ENCODE measurements at places on chromosomes 2 and 18. TPM values are rescaled to one million over a fixed set of nuclear protein-coding genes. Genes with fewer than 3 reads are reported as not detected.

The ZNF396 gene
- 1.5 TPM for total RNA-seq

The LINC00305 gene
- not detected for total RNA-seq

The RAB6D gene
- not detected for total RNA-seq

The ASXL3 gene
- 1.0 TPM for total RNA-seq

The KCNG2 gene
- not detected for total RNA-seq

GRCh38 chr2:53484531-53484930 is 283.1 kb upstream of the CHAC2 start:
- no peak overlapping the region for H3K27ac ChIP-seq
- H3K27me3 ChIP-seq = no peaks in the 10 kb centered on the region
- no peaks in the 10 kb centered on the region for H3K36me3 ChIP-seq
- no peak overlapping the region for H3K4me3 ChIP-seq
- DNase-seq = no peak

DNA sequence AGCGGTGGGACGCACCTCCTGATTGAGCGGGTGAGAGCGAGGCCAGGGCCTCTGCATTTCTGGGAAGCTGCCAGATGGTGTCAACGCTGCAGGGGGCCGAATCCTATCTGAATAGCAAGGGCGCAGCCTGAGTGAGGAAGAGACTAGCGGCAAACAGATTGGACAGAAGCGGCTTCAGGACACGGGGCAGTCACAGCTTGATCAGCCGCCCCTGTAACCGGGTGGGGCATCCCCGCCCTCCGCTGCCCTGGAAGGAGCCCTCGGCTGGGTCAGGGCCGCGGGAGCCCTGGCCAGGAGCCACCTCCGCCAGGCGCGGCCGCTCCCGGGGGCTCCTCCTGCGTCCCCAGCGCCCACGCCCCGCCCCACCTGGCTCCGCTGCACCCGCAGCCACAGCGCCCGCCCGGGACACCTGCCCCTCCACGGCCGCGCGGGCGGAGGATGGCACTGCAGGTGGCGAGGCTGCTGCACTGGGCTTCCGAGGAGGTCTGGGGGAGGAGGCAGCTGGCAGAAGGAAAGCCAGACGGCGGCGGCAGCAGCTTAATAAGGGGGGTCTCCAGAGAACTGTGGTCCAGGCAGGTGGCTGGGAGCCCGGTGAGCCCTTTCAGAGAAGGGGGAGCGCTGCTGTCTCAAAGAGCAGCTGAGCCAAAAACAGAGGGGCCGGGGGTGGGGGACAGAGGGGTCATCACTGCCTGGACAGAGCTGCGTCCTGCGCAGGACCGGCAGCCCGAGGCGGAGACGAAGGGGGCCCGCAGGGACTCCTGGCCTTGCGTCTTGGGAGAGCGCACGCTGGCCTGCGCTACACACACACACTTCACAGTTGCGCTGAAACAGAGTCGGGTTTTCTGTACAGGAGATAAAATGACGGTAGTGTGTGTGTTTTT is 18.8 kb upstream of the SOX11 start:
- H3K27ac ChIP-seq = no peak overlapping the region
- H3K27me3 ChIP-seq = peaks cover 9% of the 10 kb centered on the region
- DNase-seq = no peak
- no peaks in the 10 kb centered on the region for H3K4me1 ChIP-seq
- no peaks in the 10 kb centered on the region for H3K36me3 ChIP-seq

DNA sequence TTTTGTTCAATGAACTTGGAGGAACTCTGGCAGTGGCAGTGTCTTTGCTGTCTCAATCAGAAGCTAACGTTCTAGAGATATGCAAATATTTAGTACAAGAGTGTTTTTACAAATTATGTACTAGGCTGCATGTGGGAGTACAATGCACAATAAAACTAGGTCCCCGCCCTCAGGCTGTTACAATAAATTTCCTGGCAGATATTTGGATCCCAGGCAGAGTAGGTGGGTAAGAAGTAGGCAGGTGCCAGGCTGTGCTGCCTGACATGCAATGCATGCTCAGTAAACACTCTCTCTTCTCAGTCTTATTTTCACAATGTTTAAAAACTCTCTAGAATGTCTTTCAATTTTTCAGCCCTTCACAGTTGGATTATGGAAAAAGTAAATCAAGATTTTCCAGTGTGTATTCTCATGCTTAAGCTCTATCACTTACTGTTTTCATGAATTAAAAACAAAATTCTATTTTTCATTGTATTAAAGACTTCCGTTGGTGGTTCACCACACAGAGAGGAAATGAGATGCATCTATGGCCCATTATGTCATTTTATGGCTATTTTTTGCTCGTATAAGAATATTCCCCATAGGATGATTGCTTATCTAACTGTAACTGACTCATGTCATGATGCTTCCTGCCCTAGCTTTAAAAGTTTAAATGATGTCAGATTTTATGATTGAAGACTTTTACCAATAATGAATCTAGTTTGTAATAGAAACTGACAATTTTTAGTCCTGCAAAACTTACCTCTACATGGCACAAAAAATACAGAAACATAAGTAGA is 346.1 kb downstream of the RND3 start:
- no peaks in the 10 kb centered on the region for H3K36me3 ChIP-seq
- no peak overlapping the region for H3K4me3 ChIP-seq
- no peak overlapping the region for H3K27ac ChIP-seq
- H3K4me1 ChIP-seq = no peaks in the 10 kb centered on the region
- no peak for DNase-seq

DNA sequence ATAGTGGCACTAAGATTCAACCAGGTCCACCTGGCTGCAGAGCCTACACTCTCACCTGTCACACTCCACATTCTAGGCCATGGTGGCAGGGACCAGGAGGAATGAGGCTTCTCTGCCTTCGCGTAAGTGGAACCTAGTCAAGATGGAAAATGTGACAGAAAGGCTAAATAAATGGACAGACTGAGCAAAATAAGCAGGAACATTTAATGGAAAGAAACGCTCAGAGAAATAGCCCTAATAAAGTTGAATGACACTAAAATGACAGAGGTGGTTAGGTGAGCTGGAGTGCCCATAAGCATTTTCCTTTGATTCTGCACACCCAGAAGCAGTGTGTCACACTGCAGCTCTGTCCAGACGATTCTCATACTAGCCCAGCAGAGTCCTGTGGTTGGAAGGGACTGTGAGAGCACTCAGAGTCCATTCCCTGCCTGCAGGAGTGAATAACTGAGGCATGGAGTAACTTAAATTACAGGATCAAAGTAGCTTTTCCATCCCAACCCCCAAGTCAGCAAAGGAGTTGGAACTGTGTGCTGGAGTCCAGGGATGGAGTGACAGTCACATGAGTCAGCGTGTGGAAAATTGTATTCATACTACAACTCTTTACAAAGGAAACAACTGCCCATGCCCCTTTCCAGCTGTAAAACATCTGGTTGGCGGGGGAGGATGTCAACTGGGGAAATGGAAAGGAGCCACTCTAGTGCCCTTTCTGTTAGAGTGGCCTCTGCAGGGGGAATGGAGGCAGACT is 105.4 kb upstream of the LGALSL start:
- H3K27ac ChIP-seq = no peak overlapping the region
- H3K4me1 ChIP-seq = no peaks in the 10 kb centered on the region
- H3K4me3 ChIP-seq = no peak overlapping the region

DNA sequence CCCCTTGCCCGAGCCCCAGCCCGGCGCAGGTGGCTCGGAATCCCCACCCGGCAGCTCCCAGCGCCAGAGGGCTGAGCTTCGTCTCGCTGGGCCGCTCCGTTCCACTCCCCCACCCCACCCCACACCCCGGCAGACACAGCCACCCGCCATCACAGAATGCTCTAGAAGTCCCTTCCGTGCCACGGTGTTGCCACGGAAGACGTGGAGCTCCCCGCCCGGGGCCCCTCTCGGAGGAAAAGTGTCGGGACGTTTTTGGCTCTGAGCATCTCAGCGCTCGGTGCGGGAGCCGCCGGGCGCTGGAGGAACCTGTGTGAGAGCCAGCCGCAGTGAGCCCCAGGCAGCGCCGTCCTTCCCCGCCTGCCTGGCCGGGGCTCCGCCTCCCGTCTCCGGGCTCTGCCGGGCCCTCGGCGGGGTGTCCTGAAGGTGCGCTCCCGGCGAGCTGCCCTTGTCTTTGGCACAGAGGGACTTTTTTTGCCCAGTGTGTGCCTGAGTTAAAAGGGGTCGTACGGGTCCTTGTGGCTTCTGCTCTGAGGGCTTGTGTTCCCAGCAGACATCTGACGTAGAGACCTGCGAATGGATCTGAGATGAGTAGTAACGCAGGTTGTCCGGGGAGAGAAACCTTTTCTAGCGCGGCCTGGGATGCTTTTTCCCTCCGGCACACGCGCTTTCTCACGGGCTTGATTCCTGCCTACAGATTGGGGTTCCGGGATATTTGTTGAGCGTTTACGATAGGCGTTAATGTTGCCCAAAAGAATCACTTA is 1.8 kb downstream of the ZCCHC2 start:
- peak overlapping the region; percentile 98 for H3K4me3 ChIP-seq
- peak; percentile 51 for DNase-seq
- H3K4me1 ChIP-seq = no peaks in the 10 kb centered on the region
- H3K27me3 ChIP-seq = no peaks in the 10 kb centered on the region
- H3K27ac ChIP-seq = peak overlapping the region; percentile 98

GRCh38 chr2:238321467-238321866 is 1.1 kb downstream of the TRAF3IP1 start:
- no peaks in the 10 kb centered on the region for H3K27me3 ChIP-seq
- no peaks in the 10 kb centered on the region for H3K36me3 ChIP-seq
- no peaks in the 10 kb centered on the region for H3K4me1 ChIP-seq
- H3K4me3 ChIP-seq = peak overlapping the region; percentile 88
- DNase-seq = no peak
- H3K27ac ChIP-seq = peak overlapping the region; percentile 45

- DNase-seq = no peak
- H3K27me3 ChIP-seq = no peaks in the 10 kb centered on the region
- no peak overlapping the region for H3K4me3 ChIP-seq
- no peak overlapping the region for H3K27ac ChIP-seq
- H3K4me1 ChIP-seq = no peaks in the 10 kb centered on the region
- no peaks in the 10 kb centered on the region for H3K36me3 ChIP-seq
Measured at GRCh38 chr2:198917926-198918720, 539.6 kb downstream of the SATB2 start.

DNA sequence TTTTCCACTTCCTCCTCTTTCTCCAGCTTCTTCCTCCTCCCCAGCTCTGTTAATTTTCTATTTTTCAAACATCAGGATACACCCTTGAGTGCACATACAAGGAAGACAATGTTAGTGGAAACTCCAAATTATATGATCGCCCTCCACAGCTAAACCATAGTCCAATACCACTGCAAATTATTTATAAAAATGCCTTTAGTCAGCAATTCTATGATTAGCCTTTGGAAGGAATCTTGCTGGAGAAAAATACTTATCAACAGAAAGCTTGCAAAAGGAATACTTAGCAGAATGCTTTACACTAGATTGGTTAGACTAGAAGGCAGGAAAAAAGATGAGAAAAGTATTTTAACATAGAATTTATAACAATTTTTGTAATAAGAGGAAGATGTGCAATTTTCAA is 178.9 kb downstream of the FAM124B start:
- H3K36me3 ChIP-seq = no peaks in the 10 kb centered on the region
- no peak overlapping the region for H3K27ac ChIP-seq
- H3K4me3 ChIP-seq = no peak overlapping the region
- H3K4me1 ChIP-seq = no peaks in the 10 kb centered on the region

- peaks cover 6% of the 10 kb centered on the region for H3K4me1 ChIP-seq
- no peaks in the 10 kb centered on the region for H3K36me3 ChIP-seq
- peak overlapping the region; percentile 52 for H3K27ac ChIP-seq
- DNase-seq = no peak
- no peaks in the 10 kb centered on the region for H3K27me3 ChIP-seq
- H3K4me3 ChIP-seq = no peak overlapping the region
Measured at GRCh38 chr18:48743886-48744285, 205.1 kb downstream of the CTIF start.

DNA sequence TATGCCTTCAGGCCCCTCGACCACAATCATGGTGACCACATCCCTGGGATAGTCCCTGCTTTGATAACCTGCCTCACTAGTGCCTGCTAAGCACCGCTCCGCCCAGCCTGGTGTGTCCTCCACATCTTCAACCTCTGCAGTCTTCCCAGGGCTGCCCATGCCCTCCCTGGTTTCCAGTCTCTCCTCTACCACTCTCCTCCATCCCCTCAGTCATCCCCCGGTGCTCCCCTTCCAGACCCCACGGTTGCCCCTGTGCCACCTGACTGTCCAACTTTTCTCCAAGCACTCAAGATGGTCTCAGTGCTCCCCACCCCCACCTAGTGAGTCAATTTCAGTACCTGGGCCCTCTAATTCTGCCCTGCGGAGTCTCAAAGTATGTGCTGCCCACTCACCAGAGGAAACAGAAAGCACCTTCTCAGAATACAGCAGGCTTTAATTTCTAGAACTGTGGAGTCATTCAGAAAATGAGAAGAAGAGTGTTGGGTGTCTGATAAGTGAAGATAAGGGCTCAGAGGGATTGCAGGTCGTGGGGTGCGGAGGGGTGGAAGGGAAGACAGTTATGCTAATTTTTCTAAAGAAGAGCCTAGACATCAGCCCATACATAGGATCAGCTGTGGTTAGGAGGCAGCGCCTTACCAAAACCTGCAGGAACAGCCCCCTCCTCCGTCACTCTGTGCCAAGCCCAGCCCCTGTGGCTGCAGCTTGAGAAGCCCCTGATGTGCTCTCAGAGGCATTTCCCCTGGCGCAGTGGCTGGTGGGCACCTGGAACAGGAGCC is 53.6 kb upstream of the CAB39 start:
- no peak overlapping the region for H3K4me3 ChIP-seq
- H3K27ac ChIP-seq = no peak overlapping the region
- H3K36me3 ChIP-seq = no peaks in the 10 kb centered on the region
- no peaks in the 10 kb centered on the region for H3K4me1 ChIP-seq

DNA sequence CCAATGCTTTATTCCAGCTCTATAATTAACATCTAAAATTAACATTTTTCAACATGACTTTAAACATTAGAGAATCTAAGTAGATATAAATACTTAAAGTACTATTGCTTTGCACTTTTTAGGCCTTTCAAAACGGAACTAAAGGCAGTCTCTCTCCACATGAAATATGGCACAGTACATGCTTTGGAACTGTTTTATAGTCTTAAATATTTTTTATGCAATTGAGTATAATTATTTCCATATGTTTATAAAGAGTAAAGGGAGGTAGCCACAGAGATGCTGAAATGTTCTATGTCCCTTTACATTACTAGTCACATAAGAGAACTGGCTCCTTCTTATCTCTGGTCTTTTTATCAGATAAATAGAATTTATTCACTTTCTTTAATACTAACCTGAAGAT is 674.0 kb downstream of the PLCL1 start:
- no peak overlapping the region for H3K27ac ChIP-seq
- no peak overlapping the region for H3K4me3 ChIP-seq
- H3K27me3 ChIP-seq = no peaks in the 10 kb centered on the region
- no peaks in the 10 kb centered on the region for H3K36me3 ChIP-seq
- H3K4me1 ChIP-seq = no peaks in the 10 kb centered on the region
- no peak for DNase-seq
